ENCODE measurements at places on chromosomes 3 and 15.
A peak's percentile ranks its signal among the peaks of the same experiment; 100 is the strongest.

- DNase-seq = no peak
Observed at GRCh38 chr15:86392296-86392695, 312.6 kb downstream of the AGBL1 start.

DNA sequence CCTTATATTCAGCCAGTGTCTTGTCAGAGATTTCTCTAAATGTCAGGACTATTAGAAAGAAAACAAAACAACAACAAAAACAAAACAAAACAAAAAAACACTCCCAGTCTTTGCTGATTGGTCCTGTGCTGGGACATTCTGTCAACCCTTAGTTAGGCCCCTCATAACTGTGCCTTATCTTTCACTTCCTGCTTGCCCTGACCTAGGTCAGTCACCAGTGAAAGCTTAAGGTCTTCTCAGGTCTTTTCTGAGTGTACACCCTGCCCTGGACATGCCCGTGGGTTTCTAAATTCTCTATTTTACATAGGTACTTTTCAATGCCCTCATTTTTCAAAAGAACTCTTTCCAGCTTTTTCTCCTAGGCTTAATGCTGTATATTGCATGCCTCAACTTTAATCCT is 454.1 kb downstream of the GRM7 start:
- no peak for DNase-seq

- DNase-seq = no peak
Observed at GRCh38 chr3:181486141-181486885, 225.4 kb upstream of the SOX2 start.

GRCh38 chr3:174408310-174408709 is 450.8 kb upstream of the NAALADL2 start:
- DNase-seq = peak; percentile 40

DNA sequence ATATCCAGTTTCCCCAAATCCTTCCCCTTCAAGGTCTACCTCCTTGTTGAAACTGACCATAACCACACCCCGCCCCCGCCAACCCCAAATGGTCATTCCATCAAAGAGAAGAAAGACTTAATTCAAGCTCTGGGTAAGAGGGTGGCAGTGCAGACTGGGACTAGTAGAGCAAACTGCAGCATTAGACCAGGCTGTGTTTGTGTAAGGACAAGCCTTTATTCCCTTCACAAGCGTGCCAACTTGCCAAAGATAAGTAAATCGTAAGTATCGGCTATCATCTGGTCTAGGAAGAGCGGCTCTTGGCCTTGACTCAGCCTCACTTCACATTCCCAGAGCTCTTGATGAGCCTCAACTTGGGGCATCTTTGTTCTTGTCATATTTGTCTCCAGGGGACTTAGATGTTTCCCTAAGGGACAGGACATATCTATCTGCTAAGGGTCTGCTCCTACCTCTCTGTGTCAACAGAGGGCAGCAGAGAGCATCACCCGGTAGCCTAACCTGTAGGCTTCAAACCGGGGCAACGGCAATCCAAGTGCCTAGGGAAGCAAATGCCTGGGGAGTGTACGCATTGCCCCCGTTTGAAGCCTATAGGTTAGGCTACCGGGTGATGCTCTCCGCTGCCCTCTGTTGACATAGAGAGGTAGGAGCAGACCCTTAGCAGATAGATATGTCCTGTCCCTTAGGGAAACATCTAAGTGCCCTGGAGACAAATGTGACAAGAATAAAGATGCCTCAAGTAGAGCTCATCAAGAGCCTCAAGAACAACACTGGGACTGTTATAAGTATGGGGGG is 8.9 kb upstream of the MAP3K13 start:
- DNase-seq = peak; percentile 59

DNA sequence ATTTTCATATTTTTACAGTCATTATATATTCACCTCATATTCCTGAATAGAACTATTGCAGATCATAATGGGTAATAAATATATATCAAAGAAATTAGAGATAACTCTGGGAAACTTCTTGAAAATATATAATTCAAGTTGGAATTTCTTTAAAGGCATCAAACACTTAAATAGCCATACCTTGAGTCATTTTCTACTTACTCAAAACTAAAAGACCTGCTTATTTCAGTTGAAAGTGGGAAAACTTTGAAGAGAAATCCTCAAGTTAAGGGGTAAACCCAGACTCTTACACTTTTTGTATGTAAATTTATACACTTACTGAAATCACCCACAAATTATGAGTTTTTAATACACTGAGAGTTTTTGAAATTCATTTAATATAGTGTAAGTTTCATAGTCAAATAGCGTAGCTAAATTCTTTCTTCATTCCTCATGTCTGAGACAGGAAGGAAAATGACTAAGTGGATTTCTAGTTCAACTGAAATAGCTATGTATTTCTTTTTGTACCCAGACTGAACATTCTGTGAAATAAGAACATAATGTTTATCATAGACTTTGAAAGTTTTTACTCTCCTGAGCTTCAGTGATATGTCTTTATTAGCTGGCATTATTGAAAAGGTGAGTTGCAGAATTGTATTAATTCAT is 4.6 kb upstream of the ALCAM start:
- DNase-seq = peak; percentile 77

DNA sequence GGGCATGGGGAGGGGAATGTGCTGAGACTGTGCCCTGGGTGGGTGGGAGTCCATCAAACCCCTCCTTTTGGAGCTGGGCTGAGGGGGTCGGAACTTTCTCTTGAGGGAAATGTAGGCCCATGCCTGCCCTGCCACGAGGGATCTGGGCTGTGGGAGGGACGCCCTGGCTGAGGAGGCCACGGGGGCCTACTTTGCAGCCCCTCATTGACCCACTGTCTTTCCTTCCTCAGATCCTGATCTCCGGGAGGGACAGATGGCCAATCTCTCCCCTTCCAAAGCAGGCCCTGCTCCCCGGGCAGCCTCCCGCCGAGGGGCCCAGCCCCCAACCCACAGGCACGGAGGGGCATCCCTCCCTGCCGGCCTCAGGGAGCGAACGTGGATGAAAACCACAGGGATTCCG is 25.3 kb downstream of the LOXL1 start:
- DNase-seq = no peak

DNA sequence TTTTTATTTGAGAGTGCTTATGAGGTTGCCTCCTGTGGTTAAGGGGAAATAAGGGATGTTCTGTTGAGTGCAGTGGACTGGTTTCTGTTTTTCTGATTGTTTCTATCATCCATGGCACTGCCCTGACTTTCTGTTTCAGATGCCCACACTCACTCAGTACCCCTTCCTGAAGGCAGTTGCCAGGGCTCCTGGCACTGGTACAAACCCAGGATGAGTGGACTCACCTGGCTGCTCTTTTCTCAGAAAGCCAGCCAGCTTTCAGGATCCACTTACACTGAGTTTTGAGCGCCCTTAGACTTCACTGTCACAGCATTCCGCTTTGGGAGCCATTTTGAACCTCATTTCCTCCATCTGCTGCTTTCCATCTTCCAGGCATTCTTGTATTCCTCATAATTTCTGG is 55.9 kb upstream of the ADAMTSL3 start:
- no peak for DNase-seq

DNA sequence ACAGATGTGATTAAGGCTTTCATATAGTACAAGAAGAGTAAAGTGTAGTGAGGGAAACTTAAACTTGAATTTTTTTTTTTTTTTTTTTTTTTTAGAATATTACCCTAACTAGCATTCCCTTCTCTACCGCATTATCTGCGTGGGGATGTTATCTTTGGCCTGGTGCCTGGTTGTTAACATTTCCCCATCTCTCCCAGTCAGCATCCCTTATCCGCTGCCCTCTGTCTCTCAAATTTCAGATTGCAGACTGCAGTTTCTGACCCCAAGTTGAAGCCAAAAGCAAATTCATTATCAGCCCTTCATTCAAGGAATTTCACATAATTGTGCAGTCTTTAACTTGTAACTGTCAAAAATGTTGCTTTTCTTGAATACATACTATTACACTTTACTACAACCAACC is 353.0 kb downstream of the PLOD2 start:
- peak; percentile 61 for DNase-seq

DNA sequence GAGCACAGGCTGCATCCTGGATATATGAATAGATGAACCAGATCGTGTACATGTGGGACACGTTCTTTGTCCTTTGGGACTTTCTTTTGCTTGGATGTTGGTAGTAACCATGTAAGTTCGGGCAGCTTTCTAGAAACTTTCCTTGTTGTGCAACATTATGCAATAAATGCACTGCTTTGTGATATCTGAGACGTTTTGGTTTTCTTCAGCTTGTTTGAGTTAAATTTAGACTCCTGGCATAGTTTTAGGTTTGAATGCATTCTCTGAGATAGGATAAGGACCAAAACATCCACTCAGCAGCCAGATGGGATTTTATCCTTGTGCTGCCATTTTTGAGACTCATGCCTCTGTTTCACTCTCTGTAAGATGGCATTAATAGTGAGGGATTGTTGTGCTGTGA is 158.9 kb downstream of the IGF1R start:
- peak; percentile 85 for DNase-seq

DNA sequence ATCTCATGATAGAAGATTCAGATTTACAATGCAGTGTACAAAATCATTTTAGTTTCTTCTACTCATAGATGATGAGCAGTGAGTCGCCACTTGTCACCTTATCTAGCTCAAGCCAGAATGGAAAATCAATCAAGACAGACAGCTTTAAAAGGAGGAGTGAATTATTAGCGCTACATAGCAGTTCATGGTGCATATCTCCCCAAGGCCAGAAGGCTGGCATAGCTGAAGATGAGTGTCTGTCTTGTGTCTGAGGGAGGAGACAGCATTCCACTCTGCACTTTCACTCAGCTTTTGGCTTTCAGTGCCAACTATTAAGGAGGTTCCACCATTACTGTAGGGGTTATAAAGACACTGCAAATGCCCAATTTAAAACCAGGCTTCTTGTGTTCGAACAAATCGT is 804.1 kb upstream of the LMCD1 start:
- no peak for DNase-seq

DNA sequence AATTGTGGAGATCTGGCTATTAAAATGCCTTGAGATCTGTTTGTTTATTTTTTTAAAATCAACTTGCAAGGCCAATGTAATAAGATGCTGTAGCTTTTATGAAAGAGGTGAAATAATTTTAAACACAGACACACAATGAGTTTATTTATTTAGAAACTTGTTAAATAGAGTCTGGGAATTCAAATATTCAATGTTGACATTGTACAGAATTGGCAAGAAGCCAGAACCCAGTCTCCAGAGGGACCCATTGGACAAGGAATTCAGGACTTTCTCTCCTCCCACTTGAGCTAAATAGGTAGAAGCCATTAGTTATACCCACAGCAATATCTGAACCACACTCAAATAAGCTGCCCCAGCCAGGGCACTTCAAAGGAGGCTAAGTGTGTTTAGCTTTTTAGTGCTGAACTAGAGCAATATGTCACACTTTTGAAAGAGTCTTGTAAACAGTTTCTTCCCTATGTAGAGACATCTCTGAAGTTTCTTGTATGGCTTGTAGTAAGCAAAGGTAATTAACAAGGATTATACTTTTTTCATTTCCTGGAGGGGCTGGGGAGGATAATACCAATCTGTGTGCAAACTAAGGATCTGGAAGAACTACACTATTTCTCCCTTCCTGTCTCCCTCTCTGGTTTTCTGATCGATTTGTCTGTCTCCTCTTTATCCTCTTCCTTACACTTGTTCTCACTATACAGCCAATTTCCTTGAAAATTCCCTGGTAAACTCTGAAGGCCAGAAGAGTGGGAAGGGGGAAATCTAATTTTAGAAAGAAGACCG is 6.0 kb downstream of the MECOM start:
- no peak for DNase-seq

- no peak for DNase-seq
Observed at GRCh38 chr15:35136321-35137189, 51.5 kb upstream of the NANOGP8 start.

DNA sequence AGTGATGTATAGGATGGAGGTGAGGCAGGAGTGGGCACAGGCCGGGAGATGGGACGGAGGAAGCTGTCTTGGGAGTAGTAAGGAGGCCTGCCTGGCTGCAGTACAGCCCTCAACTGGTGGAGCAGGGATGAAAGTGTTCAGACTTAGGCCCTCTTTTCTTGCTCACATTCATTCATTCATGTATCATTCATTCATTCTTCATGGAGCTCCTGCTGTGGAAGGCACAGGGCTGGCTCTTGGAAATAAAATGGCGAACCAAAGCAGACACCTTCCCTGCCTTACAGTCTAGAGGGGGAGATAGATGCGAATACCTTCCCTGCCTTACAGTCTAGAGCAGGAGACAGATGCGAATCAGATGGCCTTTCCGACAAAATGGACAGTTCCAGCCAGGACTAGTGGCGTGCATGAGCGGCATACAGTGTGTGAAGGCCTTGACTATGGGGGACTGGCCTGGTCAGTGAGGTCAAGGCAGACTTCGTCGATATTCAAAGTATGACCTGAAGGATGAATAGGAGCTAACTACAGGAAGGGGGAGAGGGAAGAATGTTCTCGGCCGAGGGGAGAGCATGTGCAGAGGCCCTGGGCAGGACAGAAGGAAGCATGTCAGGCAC is 143.2 kb upstream of the TLE3 start:
- DNase-seq = no peak

DNA sequence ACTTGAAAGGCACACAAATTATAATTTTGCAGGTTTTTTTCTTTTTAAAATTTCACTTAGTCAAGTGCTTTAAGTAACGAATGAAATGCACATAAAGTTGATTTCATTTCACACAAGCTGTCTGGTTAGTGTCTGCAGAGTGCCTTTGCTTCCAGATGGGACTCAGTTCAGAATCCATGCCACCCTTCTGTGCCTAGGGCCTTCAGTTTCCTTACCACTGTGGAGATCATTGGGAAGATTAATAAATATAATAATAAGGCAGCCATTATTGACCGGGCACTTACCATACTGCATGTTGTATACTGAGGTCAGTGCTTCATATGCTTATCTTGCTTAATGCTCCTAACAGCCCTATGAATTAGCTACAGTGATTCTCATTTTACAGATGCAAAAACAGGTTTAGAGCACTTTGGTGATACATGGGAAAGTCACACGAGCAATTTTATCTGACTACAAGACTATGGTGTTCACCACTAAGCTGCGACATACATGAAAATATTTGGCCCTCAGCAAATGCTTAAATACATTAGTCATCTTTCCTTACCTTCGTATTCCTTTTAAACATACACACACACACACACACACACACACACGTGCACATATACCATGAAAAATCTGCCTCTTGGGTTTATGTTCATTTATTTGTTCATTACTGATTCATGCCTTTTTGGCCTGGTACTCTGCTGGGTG is 3.1 kb downstream of the NMNAT3 start:
- DNase-seq = no peak

- no peak for DNase-seq
Observed at GRCh38 chr3:183991403-183991802, 26.3 kb downstream of the ABCC5 start.

DNA sequence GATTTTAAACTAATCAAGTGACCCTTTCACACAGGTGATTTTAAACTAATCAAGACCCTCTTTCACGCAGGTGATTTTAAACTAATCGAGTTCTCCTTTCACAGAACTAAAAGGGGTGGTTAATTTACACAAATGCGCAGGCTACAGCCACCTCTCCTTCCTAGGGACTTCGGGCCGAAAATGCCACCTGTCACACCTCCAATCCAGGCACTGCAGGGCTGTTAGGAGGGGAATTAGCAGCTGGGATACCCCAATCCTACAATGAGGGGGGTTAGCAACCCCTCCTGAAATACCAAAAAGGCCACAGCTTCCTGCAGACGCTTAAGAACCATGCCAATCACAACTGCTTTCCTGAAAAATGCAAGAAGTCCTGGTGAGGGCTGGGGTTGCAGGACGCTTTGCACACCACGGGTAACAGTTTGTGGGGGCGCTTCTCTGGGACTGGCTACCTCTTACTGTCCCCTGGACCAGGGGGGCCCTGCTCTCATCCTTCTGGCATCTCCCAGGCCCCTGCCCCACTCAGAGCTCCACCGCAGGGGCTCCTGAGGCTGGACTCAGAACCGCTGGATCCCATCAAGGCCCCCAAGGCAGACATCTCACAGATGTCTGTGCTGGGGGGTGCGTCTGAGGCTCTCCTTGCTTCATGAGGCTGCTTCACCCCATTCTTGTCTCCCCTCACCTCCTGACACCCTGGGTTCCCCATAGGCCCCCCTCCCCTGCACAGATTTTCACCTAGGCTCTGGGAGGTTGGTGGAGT is 145.9 kb downstream of the OR4M2 start:
- DNase-seq = no peak
